MG63 (cell line): ENCODE measurements at places on chromosomes 2 and 18. TPM values are rescaled to one million over a fixed set of nuclear protein-coding genes. Genes with fewer than 3 reads are reported as not detected.

- no peak for DNase-seq
Observed at GRCh38 chr2:40224318-40224717, 227.6 kb downstream of the SLC8A1 start.

DNA sequence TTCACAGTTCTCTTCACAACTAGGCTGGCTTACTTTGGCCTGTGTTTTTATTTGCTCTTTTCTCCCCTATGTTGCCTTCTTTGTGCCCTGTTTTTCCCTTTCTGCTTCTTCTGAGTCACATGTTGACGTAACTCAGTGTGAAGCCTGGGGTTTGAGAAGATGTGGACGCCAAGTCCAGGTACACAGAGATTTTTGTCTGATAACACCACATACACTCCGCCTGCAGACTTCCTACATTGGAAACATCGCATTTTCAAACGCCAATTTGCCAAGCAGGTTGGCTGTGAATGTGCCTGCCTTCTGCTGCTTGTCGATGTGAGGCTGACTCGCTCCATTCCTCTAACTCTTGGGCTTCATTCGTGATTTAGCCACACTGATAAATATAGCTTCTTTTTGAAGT lies 62.6 kb upstream of the FN1 start:
- peak; percentile 17 for DNase-seq

DNA sequence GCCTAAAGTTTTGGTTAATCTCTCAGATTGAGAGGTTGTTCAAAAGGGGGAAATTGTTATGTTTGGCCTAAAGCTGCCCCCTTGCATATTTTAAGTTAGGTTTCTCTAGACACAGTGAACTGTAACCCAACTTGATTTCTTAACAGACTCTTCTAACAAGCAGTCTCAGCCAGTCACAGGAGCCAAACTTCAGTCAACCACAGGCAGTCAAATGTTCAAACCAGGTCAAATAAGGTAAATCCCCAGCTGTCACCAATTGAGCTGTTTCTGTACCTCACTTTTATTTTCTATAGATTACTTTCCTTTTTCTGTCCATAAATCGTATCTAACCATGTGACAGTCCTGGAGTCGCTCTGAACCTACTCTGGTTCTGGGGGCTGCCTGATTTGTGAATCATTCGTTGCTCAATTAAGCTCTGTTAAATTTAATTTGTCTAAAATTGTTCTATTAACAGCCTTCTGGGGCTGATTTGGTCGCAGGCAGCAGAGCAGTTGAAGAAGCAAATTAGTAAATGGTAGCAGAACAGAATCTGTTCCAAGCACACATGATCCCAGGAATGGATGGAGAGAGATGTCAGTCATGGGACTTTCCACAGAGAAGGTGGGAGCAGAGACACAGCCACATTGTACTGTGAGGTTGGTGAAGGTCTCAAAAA lies 16.4 kb upstream of the NFU1 start:
- DNase-seq: no peak

GRCh38 chr18:28099237-28099636 lies 77.7 kb downstream of the CDH2 start:
- no peak for DNase-seq

DNA sequence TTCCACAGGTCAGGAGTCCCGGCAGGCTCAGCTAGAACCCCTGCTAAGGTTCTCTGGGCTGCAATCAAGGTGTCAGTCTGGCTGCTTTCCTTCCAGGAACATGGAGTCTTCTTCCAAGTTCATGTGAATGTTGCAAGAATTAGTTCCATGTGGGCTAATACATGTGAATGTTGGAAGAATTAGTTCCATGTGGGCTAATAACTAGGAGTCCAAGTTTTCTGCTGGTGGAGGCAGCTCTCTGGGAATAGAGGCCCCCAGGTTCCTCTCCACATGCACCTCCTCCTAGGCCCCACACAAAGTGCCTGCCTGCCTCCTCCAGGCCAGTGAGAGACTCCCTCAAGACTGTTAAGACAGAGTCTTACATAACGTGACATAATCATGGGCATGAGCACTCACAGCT lies 140.8 kb upstream of the SLC35G4 start:
- DNase-seq: no peak

SERPINB2 gene
- not detected in 2 replicates for total RNA-seq
